ENCODE measurements at places on chromosomes 2 and 18. TPM values are rescaled to one million over a fixed set of nuclear protein-coding genes. Genes with fewer than 3 reads are reported as not detected.

GRCh38 chr2:129456691-129457090 is 522.8 kb upstream of the RAB6C start:
- no peaks in the 10 kb centered on the region for H3K36me3 ChIP-seq
- peaks cover 3% of the 10 kb centered on the region for H3K27me3 ChIP-seq
- H3K4me1 ChIP-seq = no peaks in the 10 kb centered on the region
- DNase-seq = no peak
- no peak overlapping the region for H3K27ac ChIP-seq

DNA sequence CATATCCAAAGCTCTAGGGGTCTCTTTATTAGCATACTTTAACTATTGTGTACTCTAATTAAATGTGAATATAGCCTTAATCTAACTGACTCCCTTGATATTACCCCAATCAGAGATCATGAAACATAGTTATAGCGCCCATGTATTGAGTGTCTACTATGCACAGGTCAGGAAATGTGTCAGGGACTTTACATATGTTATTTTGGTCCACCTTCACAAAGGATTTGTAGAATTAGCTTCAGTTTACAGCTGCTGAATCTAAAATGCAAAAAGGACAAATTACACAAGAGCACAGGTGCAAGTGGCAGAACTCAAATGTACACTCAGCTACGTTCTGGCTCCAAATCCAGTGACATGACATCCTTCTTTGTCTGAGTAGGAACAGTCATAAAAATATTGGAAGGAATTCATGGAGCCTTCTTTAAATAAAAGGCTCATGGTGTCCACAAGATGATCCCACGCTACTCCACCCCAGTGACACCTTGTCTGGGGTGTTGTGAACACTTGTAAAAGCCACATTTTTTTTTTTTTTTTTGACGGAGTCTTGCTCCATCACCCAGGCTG is 38.7 kb upstream of the ATL2 start:
- H3K4me1 ChIP-seq = no peaks in the 10 kb centered on the region
- no peak overlapping the region for H3K4me3 ChIP-seq
- H3K27ac ChIP-seq = no peak overlapping the region

DNA sequence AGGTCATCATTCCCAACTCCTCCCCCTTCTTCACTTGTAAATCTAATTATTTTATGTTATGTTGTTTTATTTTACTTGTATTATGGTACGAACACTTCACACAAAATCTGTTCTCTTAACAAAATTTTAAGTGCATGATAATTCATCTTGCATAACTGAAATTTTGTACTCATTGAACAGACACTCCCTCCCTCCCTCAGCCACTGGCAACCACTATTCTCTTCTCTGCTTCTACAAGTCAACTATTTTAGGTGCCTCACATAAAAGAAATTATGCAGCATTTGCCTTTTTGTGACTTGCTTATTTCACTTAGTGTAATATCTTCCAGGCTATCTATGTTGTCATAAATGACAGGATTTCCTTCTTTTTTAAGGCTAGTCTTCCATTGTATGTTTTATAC is 30.4 kb upstream of the OSBPL6 start:
- H3K4me1 ChIP-seq = no peaks in the 10 kb centered on the region
- H3K36me3 ChIP-seq = no peaks in the 10 kb centered on the region
- no peak overlapping the region for H3K27ac ChIP-seq
- no peak overlapping the region for H3K4me3 ChIP-seq
- DNase-seq = no peak

GRCh38 chr2:20561637-20562454 is 89.1 kb downstream of the HS1BP3 start:
- H3K4me1 ChIP-seq = no peaks in the 10 kb centered on the region
- no peak overlapping the region for H3K4me3 ChIP-seq
- peaks cover 35% of the 10 kb centered on the region for H3K27me3 ChIP-seq
- H3K36me3 ChIP-seq = no peaks in the 10 kb centered on the region
- DNase-seq = no peak
- no peak overlapping the region for H3K27ac ChIP-seq

GRCh38 chr2:223880796-223881195 is 43.4 kb upstream of the AP1S3 start:
- H3K27ac ChIP-seq = no peak overlapping the region
- H3K4me3 ChIP-seq = no peak overlapping the region
- DNase-seq = no peak
- H3K4me1 ChIP-seq = no peaks in the 10 kb centered on the region
- peaks cover 65% of the 10 kb centered on the region for H3K36me3 ChIP-seq

- H3K36me3 ChIP-seq = no peaks in the 10 kb centered on the region
- no peaks in the 10 kb centered on the region for H3K27me3 ChIP-seq
- no peak overlapping the region for H3K27ac ChIP-seq
- no peak for DNase-seq
Observed at GRCh38 chr2:107001551-107001950, 115.6 kb upstream of the ST6GAL2 start.

GRCh38 chr18:74918276-74918790 is 290.6 kb downstream of the PTGR3 start:
- H3K27ac ChIP-seq = no peak overlapping the region
- peaks cover 6% of the 10 kb centered on the region for H3K36me3 ChIP-seq
- DNase-seq = no peak
- no peaks in the 10 kb centered on the region for H3K27me3 ChIP-seq

GRCh38 chr2:69291004-69291650 is 95.9 kb downstream of the GFPT1 start:
- no peaks in the 10 kb centered on the region for H3K36me3 ChIP-seq
- H3K4me3 ChIP-seq = no peak overlapping the region
- H3K27me3 ChIP-seq = peaks cover 6% of the 10 kb centered on the region
- no peak for DNase-seq

DNA sequence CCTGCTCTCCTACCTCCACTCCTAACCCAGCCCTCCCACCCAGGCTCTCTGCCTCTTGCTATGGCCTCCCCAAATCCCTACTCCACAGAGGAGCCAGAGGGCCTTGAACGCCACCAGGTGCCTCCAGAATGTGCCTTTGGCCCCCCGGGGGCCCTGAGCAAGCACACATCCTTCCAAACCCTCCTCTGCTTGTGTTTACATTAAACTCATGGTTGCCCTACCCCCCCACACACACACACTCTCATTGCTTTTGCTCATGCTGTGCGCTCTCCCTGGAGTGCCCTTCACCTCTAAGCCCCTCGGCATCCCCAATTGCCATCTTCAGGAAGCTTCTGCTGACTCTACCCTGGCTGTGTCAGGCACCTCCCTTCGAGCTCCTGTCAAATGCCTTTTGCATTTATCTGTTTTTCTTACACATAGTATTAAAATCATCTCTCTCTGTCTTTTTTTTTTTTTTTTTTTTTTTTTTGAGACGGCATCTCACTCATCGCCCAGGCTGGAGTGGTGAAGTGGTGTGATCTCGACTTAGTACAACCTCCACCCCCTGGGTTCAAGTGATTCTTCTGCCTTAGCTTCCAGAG is 16.3 kb upstream of the TET3 start:
- no peak for DNase-seq
- H3K27me3 ChIP-seq = no peaks in the 10 kb centered on the region
- peaks cover 44% of the 10 kb centered on the region for H3K4me1 ChIP-seq
- no peak overlapping the region for H3K27ac ChIP-seq
- H3K4me3 ChIP-seq = no peak overlapping the region

DNA sequence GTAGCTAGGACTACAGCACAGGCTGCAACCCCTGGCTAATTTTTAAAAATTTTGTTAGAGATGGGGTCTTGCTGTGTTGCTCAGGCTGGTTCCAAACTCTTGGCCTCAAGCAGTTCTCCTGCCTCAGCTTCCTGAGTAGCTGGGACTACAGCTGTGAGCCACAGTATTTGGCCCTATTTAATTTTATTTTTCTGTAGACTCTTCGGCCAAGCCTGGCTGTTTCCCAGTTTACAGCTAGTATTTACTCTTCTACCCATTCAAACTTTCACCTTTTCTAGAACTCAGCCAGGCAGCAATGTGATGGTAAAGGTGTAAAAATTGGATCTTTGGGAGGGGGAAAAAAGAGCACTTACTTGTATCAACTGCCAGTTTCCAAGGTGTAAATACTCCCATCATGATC is 35.3 kb downstream of the SH3RF3 start:
- peaks cover 24% of the 10 kb centered on the region for H3K27me3 ChIP-seq
- H3K36me3 ChIP-seq = no peaks in the 10 kb centered on the region
- no peak overlapping the region for H3K27ac ChIP-seq
- no peaks in the 10 kb centered on the region for H3K4me1 ChIP-seq
- DNase-seq = no peak

DNA sequence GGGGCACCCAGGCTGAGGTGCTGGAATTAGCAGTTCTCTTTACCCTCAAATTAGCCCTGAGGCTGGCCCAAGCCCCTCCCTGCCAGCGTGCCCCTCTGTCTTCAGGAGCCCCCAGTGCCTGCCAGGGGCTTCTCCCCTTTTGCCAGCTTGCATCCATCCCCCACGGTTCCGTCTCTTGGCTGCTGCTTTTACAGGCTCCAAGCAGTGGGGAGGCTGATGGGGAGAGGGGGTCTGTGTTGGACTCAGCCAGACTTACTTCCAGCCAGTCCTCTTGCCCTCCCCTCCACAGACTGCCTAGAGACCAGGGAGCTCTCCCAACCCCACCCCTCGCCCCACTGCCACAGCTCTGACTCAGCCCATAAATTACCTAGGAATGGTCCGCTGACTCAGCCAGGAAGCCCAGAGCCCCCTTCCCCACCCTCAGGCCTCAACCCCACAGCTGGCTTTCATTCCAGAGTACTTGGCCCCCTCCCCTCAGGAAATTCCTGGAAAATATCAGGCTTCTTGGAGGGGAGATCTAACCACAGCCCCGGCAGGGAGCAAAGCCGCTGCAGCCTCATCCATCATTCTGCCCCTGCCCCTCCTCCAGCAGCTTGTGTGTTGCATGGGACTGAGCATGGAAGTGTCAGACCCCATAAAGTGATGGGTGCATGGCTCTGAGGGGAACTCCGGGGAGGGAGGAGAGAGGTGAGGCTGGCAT is 184.6 kb downstream of the ZFP36L2 start:
- H3K4me1 ChIP-seq = peaks cover 10% of the 10 kb centered on the region
- DNase-seq = no peak
- H3K4me3 ChIP-seq = no peak overlapping the region
- no peaks in the 10 kb centered on the region for H3K36me3 ChIP-seq
- no peak overlapping the region for H3K27ac ChIP-seq
- H3K27me3 ChIP-seq = no peaks in the 10 kb centered on the region

GRCh38 chr18:13185675-13186198 is 32.8 kb upstream of the LDLRAD4 start:
- no peaks in the 10 kb centered on the region for H3K36me3 ChIP-seq
- no peak overlapping the region for H3K4me3 ChIP-seq
- H3K27ac ChIP-seq = no peak overlapping the region
- no peaks in the 10 kb centered on the region for H3K4me1 ChIP-seq

GRCh38 chr2:5693287-5694201 is 1.4 kb downstream of the SOX11 start:
- peaks cover 8% of the 10 kb centered on the region for H3K27me3 ChIP-seq
- H3K36me3 ChIP-seq = no peaks in the 10 kb centered on the region
- no peak overlapping the region for H3K27ac ChIP-seq
- H3K4me1 ChIP-seq = no peaks in the 10 kb centered on the region
- no peak overlapping the region for H3K4me3 ChIP-seq

DNA sequence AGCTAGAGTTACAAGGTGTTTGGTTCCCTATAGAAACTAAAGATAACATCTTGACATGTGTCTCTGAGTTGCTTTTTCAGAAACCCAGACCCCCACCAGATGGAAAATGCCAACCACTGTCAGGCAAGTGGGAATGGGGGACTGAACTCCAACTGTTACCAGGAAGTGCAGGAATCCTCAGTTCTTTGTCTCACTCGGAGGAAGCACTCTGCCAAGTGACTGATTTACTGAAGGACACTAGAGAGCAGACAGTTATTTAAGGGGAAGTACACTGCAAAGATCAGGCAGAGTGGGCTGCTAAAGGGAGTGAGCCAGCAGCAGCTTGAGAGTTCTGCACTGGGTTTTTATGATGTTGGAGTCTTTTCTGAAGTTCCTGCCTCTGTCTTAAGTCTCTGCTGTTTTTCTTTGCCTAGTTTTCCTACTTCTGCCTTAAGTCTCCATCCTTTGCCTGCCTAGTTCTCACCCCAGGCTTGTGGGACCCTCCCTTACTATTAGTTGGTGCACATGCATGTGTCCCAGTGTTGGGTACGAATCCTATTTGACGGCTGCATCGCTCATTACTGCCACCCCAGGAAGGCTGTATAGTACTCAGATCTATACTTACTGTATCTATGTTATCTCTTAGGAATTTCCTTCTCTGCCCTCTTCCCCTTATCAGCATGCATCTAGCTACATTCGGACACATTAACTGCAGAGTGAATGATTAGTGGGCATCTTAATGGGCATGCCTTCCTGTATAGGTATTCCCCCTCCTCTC is 97.1 kb downstream of the TEX51 start:
- H3K36me3 ChIP-seq = no peaks in the 10 kb centered on the region
- H3K27me3 ChIP-seq = peaks cover 21% of the 10 kb centered on the region
- H3K4me1 ChIP-seq = no peaks in the 10 kb centered on the region

GRCh38 chr2:175187378-175187777 is 5.9 kb upstream of the ATP5MC3 start:
- no peak overlapping the region for H3K4me3 ChIP-seq
- H3K4me1 ChIP-seq = no peaks in the 10 kb centered on the region
- DNase-seq = no peak
- H3K27ac ChIP-seq = no peak overlapping the region

- no peak overlapping the region for H3K4me3 ChIP-seq
Observed at GRCh38 chr18:12679183-12679786, 21.4 kb upstream of the SPIRE1 start.

GRCh38 chr18:31185186-31185950 is 22.7 kb upstream of the DSC1 start:
- no peaks in the 10 kb centered on the region for H3K27me3 ChIP-seq
- H3K4me1 ChIP-seq = no peaks in the 10 kb centered on the region

DNA sequence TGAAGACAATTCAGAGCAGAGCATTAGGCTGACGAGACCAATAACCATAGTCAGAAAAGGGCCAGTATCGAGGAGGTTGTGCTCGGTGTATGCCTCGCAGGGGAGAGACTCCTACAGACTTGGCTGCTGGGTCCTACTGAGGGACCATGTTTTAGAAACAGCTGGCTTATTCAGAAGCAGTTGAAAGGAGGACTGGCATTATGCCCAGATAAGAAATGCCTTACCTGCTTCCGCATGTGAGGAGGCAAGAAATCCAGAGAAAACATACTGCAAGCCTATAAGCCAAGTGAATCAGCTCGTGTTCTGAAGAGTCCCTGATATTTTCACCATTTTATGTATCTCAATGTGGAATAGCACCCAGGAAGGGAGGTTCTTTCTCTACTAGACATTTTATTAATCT is 434.7 kb downstream of the GRB14 start:
- no peaks in the 10 kb centered on the region for H3K36me3 ChIP-seq
- DNase-seq = no peak
- H3K4me3 ChIP-seq = no peak overlapping the region
- no peak overlapping the region for H3K27ac ChIP-seq
- H3K27me3 ChIP-seq = no peaks in the 10 kb centered on the region

GRCh38 chr2:175834477-175834876 is 167.6 kb downstream of the LNPK start:
- no peak overlapping the region for H3K27ac ChIP-seq
- H3K27me3 ChIP-seq = no peaks in the 10 kb centered on the region
- no peak for DNase-seq
- H3K36me3 ChIP-seq = no peaks in the 10 kb centered on the region
- no peak overlapping the region for H3K4me3 ChIP-seq

Gene APCDD1
- 0.62 TPM for total RNA-seq

Gene LRP1B
- not detected for total RNA-seq

Gene HTR2B
- total RNA-seq = 0.38 TPM

Gene UGT1A8
- total RNA-seq = not detected

Gene ACVR1C
- total RNA-seq = 5.7 TPM

Gene TMEM247
- not detected for total RNA-seq

Gene SGPP2
- 4.0 TPM for total RNA-seq

Gene PLB1
- total RNA-seq = 0.07 TPM

Gene CYTIP
- total RNA-seq = 273 TPM
